ENCODE measurements at places on chromosomes 5 and 9.

- no peak for DNase-seq
Measured at GRCh38 chr5:160802592-160802991, 49.4 kb downstream of the ATP10B start.

- DNase-seq, result no peak
Measured at GRCh38 chr9:94625835-94626234, 13.5 kb downstream of the FBP1 start.

DNA sequence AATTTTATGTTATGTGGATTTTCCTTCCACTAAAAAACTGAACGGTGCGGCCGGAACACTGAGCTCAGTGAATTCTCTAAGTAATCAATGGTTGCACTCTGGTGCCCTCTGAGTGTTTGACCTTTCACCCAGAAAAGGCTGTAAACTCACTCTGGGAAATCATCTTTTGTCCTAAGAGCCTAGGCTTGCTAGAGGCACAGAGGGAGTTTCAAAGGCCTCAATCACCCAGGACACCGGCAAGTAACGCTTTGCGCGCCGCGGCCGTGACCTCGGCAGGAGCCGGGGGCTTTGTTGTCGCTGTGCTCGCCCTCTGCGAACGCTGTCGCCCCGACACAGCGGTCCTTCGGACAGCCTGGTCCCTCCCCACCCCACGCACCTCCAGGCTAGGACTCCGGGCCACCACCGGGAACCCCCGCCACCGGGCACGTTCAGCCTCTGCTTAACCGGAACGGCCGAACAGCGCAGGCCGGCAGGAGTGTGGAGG, 703 bp downstream of the ISCA1 start:
- DNase-seq, result no peak

DNA sequence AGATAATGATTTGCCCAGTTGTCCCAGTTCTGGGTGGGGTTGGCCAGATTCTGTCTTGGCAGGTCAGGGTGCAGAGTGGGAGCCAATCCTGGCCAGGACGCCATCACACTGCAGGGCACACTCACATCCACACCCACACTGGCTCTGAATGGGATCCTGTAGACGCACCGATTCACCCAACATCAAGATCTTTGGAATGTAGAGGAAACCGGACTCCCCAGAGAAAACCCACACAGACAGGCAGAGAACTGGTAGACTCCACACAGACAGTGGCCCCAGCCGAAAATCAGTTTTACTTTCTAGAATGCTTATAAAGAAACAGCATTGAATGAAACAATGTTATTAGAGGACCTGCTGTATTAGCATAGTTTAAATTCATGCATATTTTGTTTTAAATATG, 343.1 kb upstream of the DAB2 start:
- DNase-seq, result no peak

DNA sequence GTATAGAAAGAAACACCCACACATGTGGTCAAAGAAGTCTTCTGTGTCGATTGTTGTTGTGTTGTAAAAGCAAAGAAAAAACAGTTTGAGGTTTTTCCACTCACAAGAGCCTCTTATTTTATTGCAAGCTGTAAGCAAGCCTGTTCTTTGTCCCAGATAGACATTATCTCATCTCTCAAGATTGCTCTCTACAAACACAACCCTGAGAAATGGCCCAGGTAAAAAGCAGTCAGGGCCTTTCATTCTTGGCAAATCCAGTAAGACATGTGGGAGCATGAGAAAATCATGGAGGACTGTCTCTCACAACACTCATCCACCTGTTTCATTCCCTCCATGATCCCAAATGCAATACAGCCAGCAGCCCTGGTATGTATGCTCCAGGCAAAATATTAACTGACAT, 286.6 kb upstream of the POU5F2 start:
- no peak for DNase-seq

- no peak for DNase-seq
Measured at GRCh38 chr9:35789541-35789940, 1.9 kb upstream of the NPR2 start.

DNA sequence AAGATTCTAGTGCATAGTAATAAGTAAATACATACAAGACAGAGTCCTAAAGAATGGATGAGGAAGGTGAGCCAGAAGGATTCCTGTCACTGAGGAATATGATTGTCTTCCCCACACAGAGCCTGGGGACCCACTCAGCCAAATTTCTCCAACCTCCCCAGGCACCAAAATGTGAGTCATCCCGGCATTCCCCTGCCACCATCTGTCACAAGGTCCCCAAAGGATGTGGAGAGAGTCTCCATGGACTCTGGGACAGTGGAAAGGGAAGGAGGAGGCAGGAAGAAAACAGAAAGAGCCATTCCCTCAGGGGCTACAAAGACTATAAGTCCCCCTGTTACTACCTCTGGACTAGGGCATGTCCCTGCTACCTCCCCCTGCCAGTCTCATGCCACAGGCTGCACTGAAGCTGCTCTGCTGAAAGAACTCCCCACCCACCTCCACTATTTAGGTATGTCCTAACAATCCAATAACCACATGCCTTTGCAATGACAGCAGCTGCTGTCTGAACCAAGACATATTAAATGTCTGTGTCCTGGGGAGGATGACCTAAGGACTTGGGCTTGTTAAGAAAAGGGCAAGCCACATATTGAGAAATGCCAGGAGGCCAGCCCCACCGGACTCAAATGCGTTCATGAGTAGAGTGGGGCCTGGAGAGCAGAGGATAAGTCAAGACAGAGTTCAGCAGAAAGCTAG, 10.7 kb upstream of the OR5C1 start:
- DNase-seq, result no peak

DNA sequence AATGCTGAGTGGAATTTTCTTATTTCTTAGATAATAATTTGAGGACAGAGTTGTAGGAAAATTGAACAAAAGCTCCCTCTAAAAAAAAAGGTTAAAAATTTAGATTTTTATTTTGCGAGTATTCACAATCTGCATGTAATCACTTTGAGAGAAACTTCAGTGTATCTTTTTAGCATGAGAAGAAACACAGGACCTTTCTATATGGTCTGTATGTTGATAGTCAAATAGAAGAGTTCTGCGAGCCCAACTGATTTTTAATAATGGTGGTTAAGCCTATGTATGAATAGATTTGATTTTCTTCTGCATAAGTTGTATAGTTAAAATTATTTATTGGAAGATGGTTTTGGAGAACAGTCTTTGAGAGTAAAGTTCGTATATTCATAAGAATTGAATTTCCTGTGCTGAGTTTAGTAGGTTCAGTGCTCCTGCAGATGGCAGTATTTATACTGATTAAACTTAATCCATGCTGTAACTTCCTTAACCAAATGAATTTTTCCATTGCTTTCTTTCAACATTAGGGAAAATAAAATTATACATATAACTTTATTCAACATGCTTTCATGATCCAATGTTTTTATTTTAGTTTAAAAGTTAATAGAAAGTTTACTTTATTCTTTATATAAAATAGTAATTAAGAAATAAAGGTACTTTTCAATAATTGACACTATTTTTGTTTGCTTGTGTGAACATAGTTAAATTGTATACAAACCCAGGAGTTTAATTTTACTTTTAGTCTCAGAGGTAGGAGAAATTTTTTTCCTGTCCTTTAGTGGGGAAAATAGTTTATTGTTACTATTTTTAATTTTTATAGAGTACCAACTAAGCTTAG, 19.6 kb downstream of the TCERG1 start:
- no peak for DNase-seq

DNA sequence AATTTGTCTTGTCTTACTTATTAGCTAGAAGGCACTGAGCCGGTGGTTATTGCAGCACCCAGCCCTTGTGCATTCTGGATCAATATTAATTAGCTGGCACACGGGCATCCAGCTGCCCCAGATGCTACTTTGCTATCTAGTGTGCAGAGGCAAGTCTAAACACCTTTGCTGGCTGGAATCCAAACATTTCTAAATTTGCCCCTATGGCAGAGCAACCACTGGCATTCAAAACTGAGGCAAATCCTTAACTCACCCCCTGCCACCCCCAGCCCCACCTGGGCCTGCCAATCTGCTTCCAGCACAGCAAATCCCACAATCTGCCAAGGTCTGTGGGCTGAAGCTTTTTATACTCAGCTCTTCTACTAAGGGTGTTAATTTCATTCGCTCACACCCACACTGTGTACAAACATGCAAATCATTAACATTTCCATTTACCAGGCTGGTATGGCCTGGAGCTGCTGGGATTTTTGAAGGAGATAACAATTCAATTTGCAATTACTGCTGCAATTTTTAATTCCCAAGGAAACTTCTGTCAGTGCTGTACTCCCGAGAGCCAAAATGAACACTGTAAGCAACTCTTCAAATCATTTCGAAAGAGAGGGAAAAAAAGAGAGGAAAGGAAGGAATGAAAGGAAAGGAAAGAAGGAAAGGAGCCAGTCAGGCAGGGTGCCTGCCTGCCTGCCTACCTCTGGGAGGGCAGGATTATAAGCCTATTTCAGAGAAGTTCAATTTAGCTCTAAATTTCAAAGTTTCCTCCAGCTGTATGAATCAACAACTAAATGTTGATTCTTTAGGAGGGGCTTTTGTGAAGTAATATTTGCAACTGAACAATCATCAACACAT, 35.5 kb downstream of the RAPGEF1 start:
- no peak for DNase-seq

GRCh38 chr9:92962846-92963245, 15.5 kb downstream of the FGD3 start:
- no peak for DNase-seq
